ENCODE measurements at places on chromosomes 7 and 10. TPM values are rescaled to one million over a fixed set of nuclear protein-coding genes. Genes with fewer than 3 reads are reported as not detected.

The CPA2 gene
- total RNA-seq, result 0.15 TPM

The TFR2 gene
- 2.2 TPM for total RNA-seq

The MEPCE gene
- 47.9 TPM for total RNA-seq

The EPHA1 gene
- not detected for total RNA-seq

The SUGCT gene
- 1.5 TPM for total RNA-seq

The ATOH7 gene
- total RNA-seq, result 0.21 TPM

The GDF10 gene
- total RNA-seq, result 0.13 TPM

The RTKN2 gene
- 0.96 TPM for total RNA-seq

The CDK14 gene
- 0.13 TPM for total RNA-seq

The DPYSL4 gene
- total RNA-seq, result 19.3 TPM

The C7orf33 gene
- total RNA-seq, result not detected

The NKX2-3 gene
- total RNA-seq, result not detected

The CLCN1 gene
- total RNA-seq, result 0.05 TPM

The GNGT1 gene
- total RNA-seq, result not detected

The SH2B2 gene
- total RNA-seq, result 3.5 TPM

The ADAM12 gene
- total RNA-seq, result 4.9 TPM

The SUFU gene
- 5.0 TPM for total RNA-seq

The OR2A2 gene
- not detected for total RNA-seq

The PTPN20 gene
- 3.7 TPM for total RNA-seq

The STEAP4 gene
- 0.06 TPM for total RNA-seq

The MEIG1 gene
- 0.77 TPM for total RNA-seq

The AOC1 gene
- total RNA-seq, result not detected

The SEMA3C gene
- 53.5 TPM for total RNA-seq

All from A549 treated with dexamethasone at 1 μM for 4 hours (cell line).